ENCODE measurements at places on chromosomes 12 and 14.

- DNase-seq = no peak
Measured at GRCh38 chr14:28742171-28742846, 24.3 kb upstream of the FOXG1 start.

- no peak for DNase-seq
Measured at GRCh38 chr12:111457577-111457976, 51.9 kb downstream of the SH2B3 start.

GRCh38 chr12:47781479-47782371 is 8.7 kb downstream of the SLC48A1 start:
- peak; percentile 34 for DNase-seq

- no peak for DNase-seq
Measured at GRCh38 chr12:56122637-56123036, 4.6 kb downstream of the ZC3H10 start.

- no peak for DNase-seq
Measured at GRCh38 chr12:128337431-128338170, 70.6 kb downstream of the TMEM132C start.

- DNase-seq = no peak
Measured at GRCh38 chr14:50725761-50726160, 57.7 kb upstream of the SAV1 start.

All from Right ventricle myocardium superior (tissue), 1 donor.